ENCODE measurements at places on chromosomes 4 and X. TPM values are rescaled to one million over a fixed set of nuclear protein-coding genes. Genes with fewer than 3 reads are reported as not detected.

GRCh38 chr4:177124349-177125064 is 185.2 kb upstream of the NEIL3 start:
- no peak for DNase-seq

DNA sequence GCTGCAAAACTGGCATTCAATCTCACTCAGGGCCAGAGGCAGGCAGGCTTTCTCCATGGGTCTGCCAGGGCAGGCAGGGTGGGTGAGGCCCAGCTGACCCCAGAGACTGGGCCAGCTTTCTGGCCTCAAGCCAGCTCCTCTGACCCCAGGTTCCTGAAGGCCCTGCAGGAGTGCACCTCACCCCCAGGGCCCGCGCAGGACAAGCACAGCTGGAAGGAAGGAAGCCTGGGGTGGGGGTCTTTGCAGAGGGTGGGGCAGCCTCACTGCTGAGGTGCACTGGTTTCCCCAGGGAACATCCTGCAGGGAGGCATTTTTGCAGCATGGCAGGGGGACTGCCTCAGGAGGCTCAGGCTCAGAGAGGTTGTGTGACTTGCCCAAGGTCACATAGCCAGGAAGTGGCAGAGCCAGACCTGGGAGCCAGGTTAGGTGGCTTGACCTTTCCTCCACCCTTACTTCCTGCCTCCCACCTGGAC is 31.5 kb upstream of the AFAP1 start:
- DNase-seq: no peak

DNA sequence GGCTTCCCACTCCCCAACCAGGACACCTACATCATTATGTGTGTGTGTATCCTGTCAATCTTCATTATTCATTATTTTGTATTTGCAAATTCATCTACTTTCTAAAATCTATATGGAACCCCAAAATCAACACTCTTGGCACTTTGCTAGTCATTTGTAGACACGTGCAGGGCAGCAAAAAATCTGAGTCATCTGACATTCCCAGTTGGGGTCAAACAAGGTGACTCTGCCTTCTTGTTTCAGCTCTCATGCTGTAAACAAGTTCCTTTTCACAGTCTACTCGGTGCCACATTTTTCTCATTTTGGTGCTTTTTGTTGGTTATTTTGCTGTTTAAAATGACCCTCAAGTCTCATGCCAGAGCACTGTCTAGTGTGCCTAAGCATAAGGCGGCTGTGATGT is 5.9 kb downstream of the MRFAP1L1 start:
- DNase-seq: no peak

DNA sequence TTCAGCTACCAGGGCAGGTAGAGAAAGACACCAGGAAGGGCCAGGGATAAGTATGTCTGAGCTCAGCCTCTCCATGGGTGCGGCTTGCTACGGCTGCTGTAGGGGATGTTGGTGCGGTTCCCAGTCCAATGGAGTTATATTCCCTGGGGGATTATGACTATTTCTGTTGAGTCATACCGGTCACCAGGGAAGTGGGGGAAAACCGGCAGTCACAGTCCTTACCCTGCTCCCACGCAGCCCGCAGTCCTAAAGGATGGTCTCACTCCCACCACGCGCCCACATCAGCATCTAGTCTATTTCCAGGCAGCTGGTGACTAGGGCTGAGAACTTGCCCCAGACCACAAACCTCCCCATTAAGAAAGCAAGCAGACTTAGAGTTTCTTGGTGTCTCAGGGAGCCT is 191.6 kb downstream of the VEGFC start:
- no peak for DNase-seq

DNA sequence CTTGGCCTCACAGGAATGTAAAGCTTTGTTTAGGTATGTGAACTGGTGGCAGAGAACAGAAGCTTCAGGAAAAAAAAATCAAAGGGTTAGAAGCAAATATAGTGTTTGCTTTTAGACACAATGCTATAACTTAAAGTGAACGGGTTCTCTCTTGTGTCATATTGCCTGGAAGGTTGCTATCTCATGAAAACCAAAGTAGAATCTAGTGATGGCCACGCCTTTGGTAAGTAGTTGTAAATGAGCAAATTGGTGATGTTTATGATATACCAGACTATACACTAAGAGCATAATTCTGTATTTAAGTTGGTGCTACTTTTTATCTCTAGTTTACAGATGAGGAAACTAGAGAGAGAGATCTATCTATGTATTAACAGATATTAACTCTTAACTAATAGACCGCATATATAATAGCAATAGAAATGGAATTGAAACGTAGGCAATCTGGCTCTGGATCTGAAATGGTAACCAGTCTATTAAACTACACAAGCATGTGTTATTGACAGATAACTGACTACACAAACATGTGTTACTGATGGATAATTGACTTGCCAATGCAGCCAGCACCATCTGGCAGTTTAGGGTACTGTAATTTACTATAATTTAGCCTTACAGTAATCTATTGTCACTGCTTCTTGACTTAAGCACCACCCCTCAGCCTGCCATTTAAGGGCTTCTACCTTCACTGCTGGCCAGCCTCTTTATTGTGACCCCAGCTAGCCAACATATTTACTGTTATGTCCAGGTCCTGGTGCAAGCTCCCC is 40.8 kb downstream of the HCCS start:
- no peak for DNase-seq

- no peak for DNase-seq
These were observed 32.3 kb downstream of the HERC5 start for GRCh38 chr4:88489100-88489761.

GRCh38 chr4:137541876-137542646 is 9.8 kb upstream of the PCDH18 start:
- DNase-seq: no peak

- DNase-seq: no peak
These were observed 100.1 kb downstream of the CXXC4 start for GRCh38 chr4:104394406-104395167.

GRCh38 chr4:38094419-38094818 is 134.2 kb downstream of the PTTG2 start:
- DNase-seq: no peak

GRCh38 chrX:125620715-125621587 is 301.3 kb downstream of the TEX13C start:
- no peak for DNase-seq

- no peak for DNase-seq
These were observed 98.2 kb upstream of the HHIP start for GRCh38 chr4:144547678-144548298.

NDP gene
- 1.4 TPM for polyA plus RNA-seq

CSAG3 gene
- not detected for polyA plus RNA-seq

Data from left renal cortex interstitium (tissue), 4 donors.